ENCODE measurements at places on chromosomes 2 and 18. TPM values are rescaled to one million over a fixed set of nuclear protein-coding genes. Genes with fewer than 3 reads are reported as not detected.

DNA sequence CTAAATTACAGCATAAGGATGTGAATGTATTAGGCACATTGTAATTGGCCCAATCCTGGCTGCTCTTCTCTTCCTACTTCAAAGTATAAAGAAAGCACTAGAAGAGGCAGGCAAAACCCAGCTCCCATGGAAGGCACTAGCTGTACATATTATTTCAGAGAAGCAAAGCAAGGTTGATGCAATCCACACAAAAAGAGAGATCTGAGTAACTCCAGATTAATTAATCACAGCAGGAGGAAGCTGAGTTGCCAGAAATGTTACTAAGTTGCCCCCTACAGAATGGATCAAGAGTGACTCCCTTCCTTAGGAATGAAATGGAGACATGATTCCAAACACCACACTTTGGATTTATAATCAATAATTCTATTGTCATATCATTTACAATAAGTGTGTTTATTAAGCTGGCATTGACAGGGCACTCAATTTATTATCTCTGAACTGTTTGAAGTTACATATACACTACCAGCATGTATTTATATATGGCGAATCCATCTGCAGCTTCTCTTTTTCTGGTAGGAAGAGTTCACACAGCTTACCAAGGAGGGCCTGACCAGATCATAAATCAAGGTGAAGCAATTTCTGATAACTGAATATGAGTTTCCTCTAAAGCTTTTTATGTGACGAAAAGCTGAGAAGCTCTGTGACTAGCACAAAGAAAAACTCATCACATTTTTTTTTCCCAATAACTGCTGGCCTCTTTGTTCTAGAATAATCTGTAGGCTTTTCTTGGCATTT lies 393.1 kb upstream of the LYPD1 start:
- no peaks in the 10 kb centered on the region for H3K27me3 ChIP-seq
- no peaks in the 10 kb centered on the region for H3K36me3 ChIP-seq
- no peak overlapping the region for H3K4me3 ChIP-seq
- H3K27ac ChIP-seq: no peak overlapping the region

DNA sequence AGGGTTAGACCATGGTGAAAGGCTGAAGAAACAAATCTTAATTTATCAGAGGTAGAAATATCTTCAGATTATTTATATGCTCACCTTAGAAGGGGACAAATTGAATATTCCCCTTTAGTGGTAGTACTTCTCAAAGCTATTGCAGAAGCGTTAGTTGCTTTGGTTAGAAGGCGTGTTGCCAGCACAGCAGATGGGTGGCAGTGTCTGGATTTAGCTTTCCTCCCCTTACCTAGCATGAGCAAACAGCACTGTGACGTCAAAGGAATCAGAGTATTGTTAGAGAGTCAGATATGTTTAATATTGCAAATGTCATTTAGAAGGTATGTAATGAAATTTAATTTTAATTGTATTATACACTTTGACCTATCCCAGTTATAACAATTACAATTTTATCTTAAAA lies 27.2 kb upstream of the GALR1 start:
- H3K27me3 ChIP-seq: no peaks in the 10 kb centered on the region
- DNase-seq: no peak
- H3K36me3 ChIP-seq: no peaks in the 10 kb centered on the region

The TM4SF20 gene
- total RNA-seq: not detected

The GPAT2 gene
- total RNA-seq: not detected

The CROCC2 gene
- total RNA-seq: not detected
